ENCODE measurements at places on chromosomes 12 and 14.

GRCh38 chr12:69331909-69332684 is 16.1 kb upstream of the LYZ start:
- DNase-seq, result no peak

DNA sequence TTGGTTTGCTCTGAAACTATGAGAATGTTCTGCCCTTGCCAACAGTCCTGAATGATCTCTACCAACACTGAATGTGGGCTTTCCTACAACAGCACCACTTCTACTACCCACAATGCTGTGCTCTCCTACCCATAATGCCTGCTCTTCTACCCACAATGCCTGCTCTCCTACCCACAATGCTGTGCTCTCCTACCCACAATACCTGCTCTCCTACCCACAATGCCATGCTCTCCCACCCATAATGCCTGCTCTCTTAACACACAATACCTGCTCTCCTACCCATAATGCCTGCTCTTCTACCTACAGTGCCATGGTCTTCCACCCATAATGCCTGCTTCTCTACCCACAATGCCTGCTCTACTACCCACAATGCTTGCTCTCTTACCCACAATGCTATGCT is 92.3 kb downstream of the KCNK13 start:
- DNase-seq, result no peak

DNA sequence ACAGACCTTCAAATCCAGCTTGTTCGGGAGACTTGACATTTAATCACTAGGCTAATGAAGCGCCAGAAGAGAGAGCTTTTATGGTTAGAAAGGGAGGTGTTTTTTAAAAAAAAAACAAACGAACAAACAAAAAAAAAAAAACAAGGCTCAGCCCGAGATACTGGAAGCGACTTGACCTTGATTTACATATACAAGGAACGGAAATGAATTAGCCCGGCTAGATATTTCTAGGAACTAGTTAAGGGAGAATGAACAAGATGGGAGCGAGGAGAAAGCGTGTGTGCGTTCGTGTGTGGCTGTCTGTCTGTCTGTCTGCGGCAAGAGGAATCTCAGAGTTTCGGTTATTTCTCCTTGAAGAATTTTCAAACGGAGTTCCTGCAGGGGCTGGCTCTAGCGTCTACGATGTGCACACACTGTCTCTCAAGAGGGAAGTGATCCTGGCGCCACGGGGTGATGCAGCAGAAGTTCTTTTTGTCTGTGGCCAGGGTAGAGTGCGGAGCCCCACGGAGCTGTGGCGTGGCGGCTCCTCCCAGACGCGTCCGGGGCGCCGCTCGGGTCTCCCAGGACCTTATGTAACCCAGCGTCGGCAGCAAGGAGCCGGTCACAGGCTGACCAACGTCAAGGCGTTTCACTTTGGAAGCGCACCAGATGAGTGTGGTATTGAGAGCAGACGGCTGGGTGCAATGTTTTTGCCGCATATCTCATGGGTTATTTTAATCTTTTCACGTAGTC is 18.8 kb downstream of the SOCS2 start:
- no peak for DNase-seq

- DNase-seq, result no peak
These were observed 66.3 kb downstream of the RBM19 start for GRCh38 chr12:113899561-113900471.

DNA sequence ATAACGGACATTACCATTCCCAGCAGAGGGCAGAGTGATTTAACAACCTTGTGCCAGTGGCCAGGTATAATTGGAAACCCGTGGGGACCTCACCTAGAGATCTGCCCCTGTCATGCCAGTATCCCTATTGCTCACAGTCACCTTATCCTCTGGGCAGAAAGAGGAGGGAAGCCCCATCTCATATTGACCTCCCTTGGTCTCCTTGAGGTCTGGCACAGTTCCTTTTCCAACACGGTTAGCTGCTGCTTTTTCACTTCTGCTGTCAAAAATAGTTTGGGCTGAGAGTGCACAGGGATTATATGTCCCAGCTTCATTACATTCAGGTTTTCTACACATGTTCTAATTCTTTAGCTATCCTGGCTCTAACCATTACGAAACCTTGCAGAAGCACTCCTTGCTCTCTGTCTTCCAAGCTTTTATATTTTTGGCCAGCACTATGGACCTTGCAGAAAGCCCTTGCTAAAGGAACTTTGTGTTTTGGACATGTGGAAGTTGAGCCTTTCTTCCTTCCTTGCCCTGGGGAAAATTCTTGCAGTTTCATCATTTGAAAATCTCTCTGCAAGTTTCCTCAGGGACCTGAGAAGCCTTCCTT is 111.7 kb upstream of the MIS18BP1 start:
- DNase-seq, result no peak

DNA sequence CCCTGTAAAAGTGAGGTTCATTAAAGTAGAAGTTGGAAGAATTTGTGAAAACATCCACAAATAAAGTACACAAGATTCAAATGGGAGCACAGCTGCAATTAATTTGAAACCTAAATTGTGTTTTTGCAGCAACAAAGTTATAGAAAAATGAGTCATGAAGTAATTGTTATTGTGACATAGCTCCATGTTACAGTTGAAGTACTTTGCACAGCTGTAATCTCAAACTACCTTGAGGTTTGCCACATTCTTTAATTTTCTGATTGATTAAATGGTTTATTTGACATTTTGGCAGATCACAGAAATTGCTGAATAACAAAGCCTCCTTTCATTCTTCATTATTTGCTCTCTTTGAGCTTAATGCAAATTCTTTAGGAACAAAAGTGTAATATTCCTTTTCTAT is 111.3 kb downstream of the RMST start:
- no peak for DNase-seq

DNA sequence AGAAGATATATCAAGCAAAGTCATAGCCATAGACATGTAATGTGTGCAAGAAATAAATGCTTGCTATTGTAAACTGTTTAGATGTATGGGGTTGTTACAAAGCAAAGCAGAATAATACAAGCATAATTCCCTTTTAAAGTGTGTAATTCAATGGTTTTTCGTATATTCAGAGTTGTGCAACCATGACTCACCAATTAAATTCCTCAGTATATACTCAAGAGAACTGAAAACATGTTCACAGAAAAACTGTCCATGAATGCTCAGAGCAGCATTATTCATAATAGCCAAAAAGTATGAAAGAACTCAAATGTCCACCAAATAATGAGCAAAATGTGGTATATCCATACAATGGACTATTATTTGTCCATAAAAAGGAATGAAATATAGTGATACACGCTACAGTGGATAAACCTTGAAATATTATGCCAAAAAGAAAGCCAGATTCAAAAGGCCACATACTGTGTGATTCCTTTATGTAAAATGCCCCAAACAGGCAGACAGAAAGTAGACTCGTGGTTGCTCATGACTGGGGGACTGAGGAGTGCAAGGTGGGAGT is 9.3 kb downstream of the GXYLT1 start:
- DNase-seq, result no peak

GRCh38 chr12:3735432-3735831 is 17.5 kb downstream of the CRACR2A start:
- no peak for DNase-seq

DNA sequence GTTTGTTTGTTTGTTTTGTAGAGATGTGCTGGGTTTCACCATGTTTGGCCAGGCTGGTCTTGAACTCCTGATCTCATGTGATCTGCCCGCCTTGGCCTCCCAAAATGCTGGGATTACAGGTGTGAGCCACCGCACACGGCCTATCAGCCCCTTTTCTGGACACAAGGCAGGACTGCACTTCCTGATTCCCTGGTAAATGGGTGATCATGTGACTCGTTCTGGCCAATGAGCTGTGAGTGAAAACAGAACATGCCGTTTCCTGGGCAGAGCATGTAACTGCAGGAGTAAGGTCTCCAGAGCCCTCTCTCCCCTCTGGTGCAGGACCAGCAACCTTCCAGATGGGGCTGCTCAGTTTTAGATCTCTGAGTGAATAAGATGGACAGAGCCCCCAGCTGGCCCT is 92.7 kb downstream of the ITPK1 start:
- no peak for DNase-seq

- no peak for DNase-seq
These were observed 255.0 kb downstream of the PAWR start for GRCh38 chr12:79435742-79436141.

DNA sequence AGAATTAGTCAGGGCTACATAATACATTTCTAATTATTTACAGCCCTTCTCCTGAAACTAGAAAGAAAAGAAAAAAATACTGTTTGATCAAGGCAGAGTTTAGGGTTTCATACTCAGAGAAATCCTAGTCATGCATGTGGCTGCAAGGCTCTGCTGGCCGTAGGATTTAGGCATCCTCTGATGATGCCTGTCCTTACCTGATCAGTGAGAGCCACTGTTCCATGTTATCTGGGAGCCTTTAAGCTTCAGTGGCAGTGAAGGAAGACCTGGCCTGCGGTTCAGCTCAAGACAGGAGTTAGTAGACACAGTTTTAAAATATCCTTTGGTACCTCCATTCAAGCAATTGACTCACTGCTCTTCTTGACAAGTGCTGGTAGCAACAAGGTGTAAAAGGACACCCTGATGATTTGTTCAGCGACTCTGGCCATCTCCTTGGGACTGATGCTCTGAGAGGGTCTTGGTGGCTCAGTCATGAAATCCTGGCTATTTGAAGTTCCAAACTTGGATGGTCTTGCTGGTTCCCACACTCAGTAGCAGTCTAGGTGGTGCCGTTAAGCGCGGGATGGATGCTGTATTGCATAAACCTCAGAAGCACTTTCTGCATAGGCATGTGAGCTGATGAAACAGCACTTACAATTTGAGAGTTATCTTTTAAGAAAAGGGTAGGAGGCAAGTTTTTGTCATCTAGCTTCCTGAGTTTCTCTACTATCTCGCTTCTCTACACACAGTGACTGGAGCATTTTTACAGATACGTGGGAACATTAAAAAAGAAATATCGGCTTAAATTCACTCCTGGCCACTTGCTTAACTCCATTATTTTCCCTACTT is 162.0 kb downstream of the SAMD4A start:
- no peak for DNase-seq

DNA sequence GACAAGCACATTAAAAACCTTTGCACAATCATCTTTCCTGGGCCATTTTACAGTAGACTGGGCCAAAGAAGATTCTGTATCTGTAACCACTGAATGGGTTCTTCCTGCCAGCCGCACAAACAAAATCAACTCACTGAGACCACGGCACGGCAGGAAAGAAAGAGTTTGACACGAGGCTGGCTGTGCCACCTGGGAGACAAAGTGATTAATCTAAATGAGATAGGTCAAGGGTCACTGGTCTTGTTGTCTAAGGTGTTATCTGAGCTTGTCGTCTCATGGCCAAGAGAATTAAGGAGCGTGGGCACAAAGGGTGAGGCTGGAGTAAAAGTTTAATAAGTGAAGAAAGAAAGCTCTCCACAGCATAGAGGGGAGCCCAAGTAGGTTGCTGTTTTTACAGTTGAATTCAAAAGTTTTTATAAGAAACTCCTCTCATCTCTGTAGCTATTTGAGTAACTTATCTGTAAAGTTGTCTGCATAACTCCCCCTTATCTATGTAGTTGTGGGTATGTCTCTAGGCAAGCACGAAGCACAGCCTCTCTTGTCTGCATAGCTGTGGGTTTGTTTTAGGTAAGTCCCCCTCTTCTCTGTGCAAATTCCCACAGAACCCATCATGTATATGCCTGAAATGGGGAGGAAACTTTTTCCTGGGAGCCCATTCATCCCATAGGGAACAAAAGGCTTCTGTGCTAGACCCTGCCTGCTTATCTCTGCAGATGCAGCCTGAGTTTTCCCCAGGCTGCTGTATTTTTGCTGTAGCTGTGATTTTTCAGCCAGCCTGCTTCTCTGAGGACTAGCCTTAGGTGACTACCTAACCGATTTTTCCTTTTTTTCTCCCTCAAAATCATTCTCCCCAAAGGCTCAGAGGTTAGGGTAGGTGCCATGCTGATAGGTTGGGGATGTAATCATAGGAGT is 1314.6 kb upstream of the TMEM132C start:
- no peak for DNase-seq

GRCh38 chr12:1204581-1205121 is 213.6 kb downstream of the ERC1 start:
- DNase-seq, result no peak

- no peak for DNase-seq
These were observed 10.7 kb upstream of the LRTM2 start for GRCh38 chr12:1809591-1810190.

DNA sequence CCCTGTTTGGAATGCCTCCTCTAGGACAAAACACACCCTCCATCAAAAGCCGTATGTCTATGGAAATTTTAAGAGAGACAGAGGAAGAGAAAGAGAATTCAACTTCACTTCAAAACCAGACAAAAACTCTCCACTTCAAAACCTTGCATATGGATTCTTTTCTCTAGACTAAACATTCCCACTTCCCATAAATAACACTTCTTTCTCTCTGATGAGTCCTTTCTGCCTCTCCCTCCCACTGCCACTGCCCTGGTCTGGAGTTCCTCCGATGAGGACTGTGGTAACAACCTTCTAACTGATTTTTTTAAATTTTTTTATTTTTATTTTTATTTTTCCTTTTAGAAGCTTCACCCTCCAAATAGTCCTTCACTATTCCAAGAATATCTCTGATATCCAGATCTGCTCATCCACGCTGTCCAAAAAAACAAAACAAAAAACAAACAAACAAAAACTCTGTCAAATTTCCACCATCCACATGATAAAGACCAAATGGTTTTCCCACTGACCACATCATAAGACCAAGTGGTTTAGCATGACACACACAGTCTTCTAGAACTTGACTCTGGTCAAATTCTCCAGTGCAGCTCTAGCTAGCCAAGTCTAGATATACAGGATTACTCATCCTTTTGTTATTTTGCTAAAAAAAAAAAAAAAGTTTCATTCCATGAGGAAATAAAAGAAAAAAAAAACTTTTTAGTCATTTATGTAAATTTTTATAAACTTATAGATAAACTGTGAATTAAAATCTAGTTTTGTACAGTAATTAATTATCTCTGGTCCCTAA is 256.0 kb downstream of the PPFIA2 start:
- no peak for DNase-seq

DNA sequence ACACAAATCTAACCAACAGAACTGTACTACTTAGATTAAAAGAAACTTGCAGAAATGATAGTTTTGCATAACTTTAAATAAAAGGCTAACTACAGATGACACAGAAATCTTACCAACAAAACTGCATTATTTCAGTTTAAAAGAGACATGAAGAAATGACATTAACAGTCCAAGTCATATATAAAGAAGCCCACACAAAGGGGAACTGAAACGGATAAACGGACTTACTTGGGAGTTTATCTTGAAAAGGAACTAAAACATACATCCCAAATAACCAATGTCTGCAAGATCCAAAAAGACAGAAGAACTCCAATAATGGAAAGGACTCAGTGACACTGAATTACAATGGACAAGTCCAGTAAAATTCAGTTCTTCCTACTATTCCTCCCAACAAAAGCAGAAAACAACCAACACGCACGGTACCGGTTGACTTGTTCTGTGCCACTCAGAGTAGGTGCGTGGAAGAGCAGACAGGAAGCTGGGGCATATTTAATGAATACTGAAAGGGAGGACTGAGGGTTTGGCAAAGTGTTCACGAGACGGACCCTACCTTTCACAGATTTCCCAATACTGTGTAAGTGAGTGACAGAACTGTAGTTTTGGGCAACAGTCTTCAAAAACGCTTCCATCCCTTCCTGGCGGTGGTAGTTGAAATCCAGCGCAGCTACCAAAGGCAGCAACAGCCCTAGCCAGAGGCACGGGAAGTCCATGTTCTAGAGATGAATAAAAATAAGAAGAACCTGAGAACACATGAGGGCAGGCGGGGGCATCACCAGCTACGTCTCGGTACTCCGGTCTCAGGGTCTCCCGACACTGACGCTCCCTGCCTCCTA is 627 bp downstream of the CPM start:
- no peak for DNase-seq
